ENCODE measurements at places on chromosomes 13 and 19.

DNA sequence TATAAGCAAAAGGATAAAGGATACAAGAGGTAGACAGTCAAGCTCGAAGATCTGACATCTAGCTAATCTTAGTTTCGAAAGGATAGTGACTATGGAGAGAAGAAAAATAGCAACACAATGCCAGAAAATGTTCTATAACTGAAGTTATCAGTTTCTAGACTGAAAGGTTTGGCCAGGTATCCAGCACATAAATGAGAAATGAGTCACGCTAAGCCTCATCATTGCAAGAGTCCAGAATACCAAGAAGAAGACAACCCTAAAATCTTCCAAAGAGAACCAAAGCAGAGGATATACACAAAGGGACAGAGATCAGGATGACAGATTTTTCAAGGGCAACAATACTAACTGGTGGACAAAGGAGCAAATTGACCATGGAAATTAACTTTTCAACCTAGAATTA, 237.0 kb downstream of the POSTN start:
- DNase-seq: no peak

DNA sequence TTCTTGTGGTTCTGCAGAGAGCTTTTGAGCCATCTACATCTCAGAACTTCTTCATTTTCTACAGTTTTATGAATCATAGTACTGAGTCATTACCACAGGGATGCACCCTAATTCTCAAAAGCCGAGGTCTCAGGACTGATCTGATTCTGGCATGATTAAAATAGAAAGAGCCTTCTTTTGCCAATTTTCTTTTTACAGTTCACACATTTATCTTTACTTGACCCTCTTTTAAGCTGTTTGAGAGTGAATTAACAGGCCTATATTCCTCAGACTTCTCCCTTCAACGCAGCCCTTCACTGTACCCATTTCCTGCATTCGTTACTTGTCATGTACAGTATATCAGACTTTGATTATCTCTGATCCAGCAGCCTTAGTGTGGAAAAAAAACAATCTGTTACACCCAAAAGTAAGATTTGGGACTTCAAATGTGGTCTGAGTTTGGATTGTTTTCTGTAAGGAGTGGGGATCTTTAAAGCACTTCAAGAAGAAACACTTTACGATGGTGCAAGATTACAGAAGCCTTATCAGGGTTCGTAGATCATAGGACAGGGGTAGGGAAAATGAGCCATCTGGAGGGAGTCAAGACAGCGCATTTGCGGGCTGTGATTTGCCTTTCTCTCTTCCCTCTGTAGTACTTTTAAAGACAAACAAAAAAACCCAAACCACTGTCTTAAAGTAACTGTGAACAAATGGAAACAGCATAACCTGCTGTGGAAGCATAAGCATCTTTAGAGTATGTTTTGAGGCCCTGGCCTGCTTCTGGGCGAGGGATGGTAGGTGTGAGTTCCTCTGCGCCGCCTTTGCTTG, 15.3 kb upstream of the GPR183 start:
- DNase-seq: no peak

DNA sequence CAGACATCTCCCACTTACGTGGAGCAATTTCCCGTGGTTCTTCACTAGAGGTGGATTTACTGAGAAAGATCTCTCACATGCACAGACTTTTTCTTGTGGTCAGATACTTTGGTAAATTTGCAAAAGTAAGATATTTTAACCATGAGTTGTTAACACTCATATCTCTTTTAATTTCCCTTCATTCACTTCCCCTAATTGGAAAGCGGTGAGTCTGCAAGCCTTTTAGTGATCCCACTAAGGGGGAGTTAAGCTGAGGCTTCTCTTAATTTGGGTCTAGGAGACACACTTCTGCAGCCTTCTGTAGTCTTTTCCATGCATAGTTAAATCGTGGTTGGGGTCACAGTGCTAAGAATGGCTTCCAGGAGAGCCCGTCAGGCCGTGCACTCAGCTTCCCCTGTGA, 30.7 kb upstream of the SERPINE3 start:
- DNase-seq: no peak

DNA sequence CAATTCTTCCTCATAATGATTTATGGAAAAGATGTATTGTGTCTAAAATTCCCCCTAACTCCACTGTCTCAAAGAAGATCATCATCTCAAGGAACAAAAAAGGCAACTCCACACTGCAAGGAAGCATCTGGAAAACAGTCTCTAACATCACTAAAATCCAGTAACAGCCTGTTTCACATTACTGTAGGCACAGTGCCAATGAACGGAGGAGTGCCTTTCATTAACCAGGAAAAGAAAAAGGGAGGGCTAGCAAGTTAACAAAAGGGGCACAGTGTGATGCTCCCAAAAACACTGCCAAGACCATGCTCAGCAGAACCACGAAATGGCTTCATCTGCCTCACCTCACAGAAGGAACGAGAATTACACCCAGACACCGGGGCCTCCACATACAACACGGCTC, 8.5 kb downstream of the TMTC4 start:
- peak; percentile 22 for DNase-seq

- no peak for DNase-seq
Measured at GRCh38 chr13:113033054-113033850, 64.2 kb downstream of the MCF2L start.

- DNase-seq: peak; percentile 32
Measured at GRCh38 chr19:5943623-5944022, 29.6 kb downstream of the CAPS start.

- DNase-seq: no peak
Measured at GRCh38 chr19:51325161-51325976, 13.9 kb downstream of the IGLON5 start.

GRCh38 chr19:1648459-1648849, 4.0 kb downstream of the TCF3 start:
- DNase-seq: no peak

- DNase-seq: peak; percentile 81
Measured at GRCh38 chr19:14366529-14366928, 14.7 kb upstream of the ADGRE5 start.

- DNase-seq: peak; percentile 58
Measured at GRCh38 chr19:42081584-42082203, 5.7 kb downstream of the ZNF574 start.

GRCh38 chr13:44373601-44374347, at the start of gene SERP2:
Gene SERP2 (plus strand): TSS chr13:44373824. CDS start chr13:44374026, 202 bp downstream.
- DNase-seq: peak; percentile 55

- no peak for DNase-seq
Measured at GRCh38 chr19:46544651-46545050, 49.0 kb upstream of the PNMA8B start.

DNA sequence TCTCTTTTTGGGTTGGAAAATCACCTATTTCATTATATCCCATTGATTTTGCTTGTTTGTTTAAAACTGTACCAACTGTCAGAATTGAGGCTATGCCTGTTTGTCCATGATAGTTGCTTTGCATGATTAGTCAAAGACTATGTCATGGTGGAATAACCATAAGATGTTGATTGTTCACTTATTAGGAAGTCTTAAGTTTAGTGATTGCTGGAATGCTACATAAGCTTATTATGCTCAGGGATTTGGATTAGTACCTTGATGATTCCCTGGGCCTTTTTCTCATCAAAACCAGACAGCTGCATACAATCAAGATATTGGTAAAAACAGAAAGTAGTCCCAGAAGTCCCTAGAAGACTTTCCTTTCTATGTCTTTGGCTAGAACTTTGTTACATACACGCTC, 954.7 kb downstream of the PCDH9 start:
- DNase-seq: no peak

GRCh38 chr13:97499181-97499580, 65.2 kb downstream of the RAP2A start:
- peak; percentile 31 for DNase-seq

- no peak for DNase-seq
Measured at GRCh38 chr13:113920606-113921286, 53.1 kb downstream of the C13orf46 start.

DNA sequence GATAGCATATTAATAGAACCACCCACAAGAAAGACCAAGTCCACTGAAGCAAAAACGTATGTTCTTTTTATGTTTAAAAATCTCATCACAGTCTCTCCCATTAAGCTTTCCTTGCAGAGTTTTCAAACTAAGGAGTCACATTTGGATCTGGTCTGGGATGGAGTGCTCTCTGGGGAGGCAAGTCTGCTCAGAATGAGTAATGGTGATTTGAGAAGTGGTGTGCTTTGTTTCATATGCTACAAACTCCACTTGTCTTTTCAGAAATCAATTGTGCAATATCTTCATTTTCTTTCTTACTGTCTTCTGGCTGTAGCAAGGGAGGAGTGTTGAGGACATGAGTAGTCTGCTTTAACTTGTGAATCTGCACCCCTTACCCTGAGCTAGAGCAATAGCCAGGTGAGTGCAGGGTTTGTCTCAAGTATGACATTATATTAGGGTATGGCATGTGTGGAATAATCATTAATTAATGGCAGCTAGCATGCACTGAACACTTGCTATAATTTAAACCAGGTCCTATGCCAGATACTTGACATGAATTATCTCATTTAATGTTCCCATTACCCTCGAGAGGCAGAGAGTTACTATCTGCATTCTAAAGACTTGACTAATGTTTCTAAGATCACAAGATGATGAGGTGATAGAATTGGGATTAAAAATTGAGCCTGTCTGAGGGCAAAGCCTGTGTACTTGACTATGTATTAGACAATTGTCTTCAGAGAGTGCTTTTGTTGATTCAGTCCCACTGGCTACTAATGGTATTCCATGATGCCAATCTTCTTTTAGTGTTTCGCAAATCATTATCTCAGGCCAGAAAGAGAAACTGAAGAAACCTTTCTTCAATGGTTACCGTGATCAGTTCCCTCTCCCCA, 171.8 kb downstream of the GPC6 start:
- DNase-seq: no peak

- DNase-seq: no peak
Measured at GRCh38 chr13:24092108-24092507, 68.4 kb upstream of the SPATA13 start.

DNA sequence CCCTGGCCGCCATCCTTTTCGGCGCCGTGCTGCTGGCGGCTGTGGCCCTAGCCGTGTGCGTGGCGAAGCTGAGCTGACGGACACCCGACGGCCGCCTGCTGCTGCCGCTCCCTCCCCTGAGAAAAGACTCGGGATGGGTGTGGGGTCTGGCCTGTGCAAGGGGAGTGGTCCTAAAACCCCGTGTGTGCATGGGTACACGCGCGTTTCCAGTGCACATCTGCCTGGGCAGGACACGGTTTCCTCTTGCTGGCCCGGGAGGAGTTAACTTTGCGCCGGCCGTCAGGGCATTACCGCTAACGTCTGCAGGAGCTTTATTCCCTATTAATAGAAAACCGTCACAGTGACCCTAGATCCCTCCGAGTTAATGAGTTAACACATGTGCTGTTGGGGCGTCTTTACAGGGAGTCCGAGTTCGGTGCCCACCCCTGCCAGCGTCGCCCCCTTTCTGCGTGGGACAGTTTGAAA, 1.3 kb downstream of the RGS9BP start:
- no peak for DNase-seq

DNA sequence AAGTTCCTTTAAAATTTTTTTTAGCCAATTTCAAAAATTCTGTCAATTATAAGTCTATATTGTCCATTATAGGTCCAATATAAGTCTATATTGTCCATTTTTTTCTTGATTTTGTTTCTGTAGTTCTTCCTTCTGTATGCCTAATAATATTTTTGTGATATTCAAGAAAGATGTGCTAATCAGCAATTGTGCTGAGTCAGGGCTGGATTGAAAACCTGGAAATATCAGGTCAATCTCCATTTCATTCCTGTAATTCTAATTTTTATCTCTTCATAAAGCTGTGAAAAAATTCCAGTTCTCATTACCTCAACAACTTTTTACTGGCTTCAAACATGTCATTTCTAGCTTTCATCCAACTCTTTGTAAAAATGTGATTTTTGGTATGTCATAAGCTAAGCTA, 353.7 kb downstream of the SLITRK6 start:
- DNase-seq: no peak

DNA sequence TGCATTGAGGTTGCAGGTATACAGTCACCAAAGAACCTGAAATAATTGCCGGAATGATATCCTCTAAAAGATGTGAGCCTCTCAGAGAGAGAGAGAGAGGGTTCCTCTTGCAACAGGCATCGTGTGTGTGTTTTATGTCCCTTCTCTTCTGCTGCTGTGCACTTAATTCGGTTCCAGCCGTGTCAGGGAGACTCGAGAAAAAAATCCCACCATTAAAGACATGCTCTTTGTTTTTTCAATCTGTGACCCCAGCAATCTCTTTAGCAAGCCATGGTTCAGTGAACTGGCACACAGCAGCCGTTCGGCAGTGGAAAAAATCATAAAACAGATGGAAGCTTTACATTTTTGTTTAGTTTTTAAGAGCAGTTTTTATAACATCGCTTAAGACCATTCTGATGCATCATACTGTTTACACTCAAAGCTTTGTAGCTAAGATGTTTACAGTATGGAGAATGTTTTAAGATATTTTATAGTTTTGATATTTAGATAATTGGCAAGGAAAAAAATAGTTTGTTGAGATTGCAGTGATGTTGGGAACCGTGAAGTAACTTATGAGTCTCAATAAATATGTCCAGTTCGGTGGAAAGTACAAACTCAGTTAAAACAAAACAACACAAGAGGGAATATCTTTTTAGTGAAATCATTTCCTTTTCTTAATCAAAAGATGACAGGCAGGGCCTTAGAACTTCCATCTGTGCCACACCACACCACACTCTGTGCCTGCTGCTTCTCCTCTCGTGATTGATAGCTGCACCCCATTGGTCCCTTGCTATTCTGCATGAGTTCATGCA, 31.2 kb upstream of the ZNF536 start:
- DNase-seq: peak; percentile 44

All from hepatocyte (in vitro differentiated cells).